Activated CD4-positive, CD25-positive, alpha-beta regulatory T cell treated with anti-CD3 and anti-CD28 coated beads, Interleukin-2, amount 50 U/mL, for 72 hours (primary cell): ENCODE measurements at places on chromosomes 11 and 22.

DNA sequence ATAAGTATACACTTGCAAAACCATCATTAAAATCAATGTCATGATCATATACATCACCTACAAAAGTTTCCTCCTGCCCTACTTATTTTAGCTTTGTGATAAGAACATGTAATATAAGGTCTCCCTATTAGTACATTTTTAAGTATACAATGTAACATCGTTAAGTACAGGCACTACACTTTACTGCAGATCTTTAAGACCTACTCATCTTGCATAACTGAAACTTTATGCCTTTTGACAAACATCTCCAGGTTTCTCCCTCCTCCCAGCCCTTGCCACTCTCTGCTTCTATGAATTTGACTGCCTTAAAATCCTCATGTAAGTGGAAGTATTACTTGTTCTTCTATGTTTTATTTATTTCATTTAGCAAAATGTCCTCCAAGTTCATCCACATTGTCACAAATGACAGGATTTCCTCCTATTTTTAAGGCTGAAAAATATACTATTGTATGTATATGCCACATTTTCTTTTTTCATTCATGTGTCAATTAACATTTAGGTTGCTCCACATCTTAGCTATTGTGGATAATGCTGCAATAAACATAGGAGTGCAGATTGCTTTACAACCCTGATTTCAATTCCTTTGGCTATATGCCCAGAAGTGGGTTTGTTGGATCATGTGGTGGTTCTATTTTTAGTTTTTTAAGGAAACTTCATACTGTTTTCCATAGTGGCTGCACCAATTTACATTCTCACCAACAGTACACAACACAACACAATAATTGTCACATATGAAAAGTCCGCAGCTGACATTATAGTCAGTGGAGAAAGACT is 471.1 kb upstream of the ANO3 start:
- no peak for DNase-seq

DNA sequence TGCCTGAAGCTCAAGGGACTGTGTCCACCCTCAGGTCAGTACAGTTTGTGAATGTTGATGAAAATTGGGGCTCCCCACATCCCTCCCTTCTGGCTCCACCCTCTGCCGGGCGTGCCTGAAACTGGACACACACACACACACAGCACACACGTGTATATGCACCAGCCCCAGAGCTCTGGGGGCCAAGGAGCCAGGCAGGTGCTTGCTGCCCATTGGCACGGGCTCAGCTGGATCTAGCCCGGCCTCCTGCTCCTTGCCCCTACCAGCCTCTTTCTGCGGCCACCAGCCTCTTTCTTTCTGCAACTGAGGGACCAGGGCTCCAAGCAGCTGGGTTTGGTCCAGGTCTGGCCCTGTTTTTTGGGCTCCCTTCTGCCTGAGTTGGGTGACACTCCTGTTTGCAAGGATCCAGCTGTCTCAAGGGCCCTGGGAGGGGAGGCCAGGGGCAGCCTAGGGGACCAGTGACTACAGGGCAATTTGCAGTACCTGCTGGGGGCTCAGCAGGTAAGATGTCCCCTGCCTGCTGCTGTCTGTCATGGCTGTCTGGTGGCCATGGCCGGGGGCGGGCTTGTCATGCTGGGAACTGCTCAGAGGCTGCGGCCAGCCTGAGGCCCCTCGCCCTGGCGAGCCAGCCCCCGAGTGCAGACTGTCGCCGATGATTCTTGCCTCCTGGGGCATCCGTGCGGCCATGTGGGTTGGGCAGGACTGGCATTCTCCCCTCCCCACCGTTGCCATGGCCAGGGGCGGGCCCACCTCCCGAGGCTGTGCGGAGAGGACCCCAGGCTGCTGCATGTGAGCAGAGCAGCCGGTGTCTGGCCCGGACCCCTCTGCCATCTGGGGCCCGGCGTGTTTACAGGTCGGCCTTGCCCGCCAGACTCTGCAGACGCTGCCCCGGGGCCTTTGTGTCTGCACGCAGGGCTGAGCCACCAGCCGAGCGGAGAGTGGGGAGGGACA is 51.5 kb upstream of the PPARA start:
- DNase-seq = no peak

DNA sequence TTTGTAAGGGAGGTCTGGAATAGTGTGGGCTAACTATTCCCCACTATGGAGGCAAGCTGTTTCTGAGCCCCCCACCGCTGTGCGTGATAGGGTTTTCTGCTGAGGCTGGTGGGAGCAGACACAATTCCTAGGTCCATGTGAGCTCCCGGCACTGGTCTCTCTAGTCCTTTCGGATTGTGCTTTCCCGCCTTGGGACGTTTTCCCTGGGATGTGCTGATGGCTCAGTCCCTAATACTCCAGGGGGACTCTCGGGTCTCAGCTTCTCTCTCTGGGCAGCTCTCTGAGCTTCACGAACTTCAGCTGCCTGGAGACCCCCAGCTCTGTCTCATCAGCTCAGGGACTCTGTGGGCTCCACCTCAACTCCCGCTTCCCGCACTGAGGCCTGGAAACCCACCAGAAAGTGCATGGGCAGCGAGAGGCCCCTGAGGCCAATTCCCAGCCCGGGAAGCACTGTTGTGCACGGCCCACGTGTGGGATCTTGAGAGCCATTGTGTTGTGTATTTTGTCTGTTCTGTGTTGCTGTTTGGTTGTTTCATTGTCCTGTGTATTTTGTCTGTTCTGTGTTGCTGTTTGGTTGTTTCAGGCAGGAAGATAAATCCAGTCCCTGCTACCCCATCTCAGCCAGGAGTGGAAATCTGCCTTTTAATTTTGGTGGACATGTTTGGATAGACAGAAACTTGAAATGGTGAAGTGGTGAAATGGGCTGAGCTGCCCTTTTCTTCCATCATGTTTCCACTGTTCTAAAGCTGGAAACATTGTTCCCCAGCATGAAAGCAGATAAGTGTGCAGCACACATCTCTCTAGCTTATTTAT is 12.7 kb upstream of the TNNT3 start:
- no peak for DNase-seq

GRCh38 chr11:116215471-116216113 is 557.2 kb downstream of the BUD13 start:
- DNase-seq = no peak

DNA sequence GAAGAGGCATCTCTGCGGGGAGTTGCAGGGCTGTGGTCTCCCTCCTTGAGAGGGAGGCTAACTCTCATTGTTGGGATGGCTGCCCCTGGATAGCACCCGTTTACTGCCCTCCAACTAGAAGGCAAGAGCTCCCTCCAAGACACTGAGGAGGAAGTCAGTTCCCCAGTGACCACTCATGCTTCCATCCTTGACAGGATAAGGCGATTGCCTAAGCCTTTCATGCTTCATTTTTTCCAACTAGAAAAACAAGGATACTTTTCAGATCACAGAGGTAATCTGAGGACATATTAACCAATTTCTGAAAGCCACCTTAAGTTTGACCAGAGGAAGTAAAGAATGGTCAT is 186.6 kb downstream of the MAML2 start:
- DNase-seq = no peak
